ENCODE measurements at places on chromosomes 1 and 21.

DNA sequence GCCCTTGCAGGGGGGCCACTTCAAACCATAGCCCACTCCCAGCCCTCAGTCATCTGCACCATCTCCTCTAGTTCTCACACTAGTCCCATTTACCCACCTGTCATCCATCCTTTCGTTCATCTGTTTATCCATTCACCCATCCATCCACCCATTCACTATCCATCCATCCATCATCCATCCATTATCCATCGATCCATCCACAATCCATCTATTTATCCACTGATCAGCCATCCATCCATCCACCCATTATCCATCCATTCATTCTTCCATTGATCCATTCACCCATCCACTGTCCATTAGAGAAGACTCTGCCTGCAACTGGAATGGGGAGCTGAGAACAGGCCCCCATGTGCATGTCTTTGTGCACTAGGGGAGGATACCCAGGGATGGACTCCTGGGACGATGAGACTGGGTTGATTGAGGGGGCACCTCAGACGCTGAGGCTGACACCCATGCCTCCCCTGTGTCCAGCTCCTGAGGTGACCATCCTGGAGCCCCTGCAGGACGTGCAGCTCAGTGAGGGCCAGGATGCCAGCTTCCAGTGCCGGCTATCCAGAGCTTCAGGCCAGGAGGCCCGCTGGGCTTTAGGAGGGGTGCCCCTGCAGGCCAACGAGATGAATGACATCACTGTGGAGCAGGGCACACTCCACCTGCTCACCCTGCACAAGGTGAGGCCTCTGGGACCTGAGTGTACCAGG, 97.9 kb downstream of the TRIM11 start:
- DNase-seq: no peak

DNA sequence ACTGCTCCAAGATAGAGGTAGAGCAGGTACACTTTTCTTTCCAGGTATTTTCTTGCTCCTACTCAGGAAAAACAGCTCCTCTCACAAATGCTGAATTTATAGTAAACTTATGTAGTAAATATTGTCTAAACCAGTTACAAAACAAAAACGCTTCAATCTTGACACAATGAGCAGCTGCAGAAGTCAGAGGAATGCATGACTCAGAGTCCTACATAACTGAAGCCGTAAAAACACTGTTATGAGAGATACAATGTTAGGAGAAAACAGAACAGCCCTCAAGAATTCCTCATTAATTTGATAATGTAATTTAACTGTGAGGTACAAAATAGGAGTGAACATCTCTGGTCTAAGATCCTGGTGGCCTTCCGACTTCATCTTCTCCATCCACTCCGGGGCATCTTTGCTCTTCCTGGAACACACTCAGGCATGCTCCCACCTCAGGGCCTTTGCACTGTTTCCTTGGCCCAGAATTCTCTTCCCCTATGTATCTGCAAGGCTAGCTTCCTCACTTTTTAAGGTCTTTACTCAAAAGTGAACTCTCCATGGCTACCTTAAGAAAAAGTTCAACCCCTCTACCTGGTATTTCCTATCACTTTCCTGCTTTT, 138.5 kb downstream of the SLC45A1 start:
- DNase-seq: no peak

DNA sequence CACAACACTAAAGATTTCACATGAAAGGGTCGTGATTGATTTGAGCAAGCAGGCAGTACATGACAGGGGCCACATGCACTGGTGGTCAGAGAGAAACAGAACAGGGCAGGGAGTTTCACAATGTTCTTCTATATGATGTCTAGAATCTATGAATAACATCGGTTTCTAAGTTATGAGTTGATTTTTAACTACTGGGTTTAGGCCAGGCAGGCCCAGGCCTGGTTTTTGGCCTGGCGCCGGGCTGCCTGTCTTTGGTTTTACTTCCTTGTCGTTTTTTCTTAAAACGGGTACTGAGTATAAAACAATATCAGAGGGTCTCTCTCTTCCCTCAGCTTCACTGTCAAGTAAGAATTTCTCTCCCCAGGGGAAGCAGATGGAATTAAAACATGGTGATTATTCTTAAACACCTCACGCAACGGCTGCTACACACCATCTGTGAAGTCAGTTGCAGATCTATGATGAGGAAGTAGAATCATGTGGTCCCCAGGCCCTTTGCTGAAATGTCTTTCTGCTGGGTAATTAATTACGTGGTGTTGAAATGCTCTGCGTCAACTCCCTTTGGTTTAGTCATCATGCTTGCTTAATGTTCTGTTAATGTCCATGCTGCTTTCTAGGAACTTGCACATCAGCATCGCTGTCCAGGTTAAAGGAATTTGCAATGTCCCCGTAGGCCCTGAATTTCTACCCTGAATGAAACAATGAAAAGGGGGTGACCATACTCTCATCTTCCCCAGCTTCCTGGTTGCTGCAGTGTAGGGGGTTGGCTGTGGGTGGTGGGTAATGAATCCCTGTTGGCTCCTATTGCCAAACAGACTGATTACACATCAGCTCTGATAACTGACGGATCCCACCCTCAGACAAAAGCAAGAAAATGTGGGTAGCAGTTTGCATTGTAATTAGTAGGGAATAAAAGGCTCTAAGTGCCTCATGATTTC, 70.3 kb downstream of the SERINC2 start:
- no peak for DNase-seq

DNA sequence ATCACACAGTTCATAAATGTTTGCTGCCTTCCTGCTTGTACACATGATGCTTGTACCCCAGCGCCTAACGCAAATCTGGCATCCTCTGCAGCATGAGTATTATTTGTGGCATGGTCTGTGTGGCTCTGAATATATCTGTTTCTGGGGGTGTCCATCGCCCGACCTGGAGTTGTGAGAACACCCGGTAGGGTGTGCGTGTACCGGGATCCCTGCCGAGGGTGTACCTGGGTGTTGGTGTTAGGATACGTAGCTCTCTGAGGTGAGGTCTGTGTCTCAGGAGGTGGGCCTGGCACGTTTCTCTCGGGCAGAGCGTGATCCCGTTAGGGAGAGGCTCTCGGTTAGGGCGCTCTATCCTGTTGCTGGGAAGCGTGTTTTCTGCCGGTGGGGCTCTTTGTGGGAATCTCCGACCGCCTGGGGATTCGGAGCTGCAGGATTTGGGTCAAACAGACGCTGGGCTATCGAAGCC, 10.4 kb upstream of the CDC20 start:
- DNase-seq: no peak

DNA sequence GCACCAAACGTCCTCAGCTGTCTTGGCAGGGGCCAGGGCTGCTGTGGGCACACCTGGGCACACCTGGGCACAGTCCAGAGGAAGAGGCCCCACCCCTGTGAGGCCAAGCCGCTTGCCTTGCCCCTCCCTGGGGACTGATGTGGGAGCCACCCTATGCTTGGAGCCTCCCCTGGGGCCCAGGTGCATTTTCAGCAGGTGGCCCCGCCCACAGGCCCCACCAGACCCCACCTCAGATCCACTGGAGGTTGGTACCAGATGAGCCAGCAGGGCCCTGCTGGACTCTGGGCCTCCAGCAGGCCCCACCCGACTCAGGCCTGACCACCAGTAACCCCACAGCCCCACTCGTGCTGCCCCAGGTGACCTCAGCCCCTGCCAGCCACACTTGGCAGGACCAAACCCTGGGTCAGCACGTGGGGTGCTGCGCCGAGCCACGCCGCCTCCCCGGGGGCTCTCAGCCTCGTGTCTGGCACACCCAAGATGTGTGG, 8.8 kb downstream of the SLC19A1 start:
- DNase-seq: no peak

- DNase-seq: peak; percentile 38
These were observed 37.4 kb downstream of the TMCO4 start for GRCh38 chr1:19762175-19762779.

GRCh38 chr1:45266151-45266801, 59.9 kb upstream of the ZSWIM5 start:
- DNase-seq: no peak

DNA sequence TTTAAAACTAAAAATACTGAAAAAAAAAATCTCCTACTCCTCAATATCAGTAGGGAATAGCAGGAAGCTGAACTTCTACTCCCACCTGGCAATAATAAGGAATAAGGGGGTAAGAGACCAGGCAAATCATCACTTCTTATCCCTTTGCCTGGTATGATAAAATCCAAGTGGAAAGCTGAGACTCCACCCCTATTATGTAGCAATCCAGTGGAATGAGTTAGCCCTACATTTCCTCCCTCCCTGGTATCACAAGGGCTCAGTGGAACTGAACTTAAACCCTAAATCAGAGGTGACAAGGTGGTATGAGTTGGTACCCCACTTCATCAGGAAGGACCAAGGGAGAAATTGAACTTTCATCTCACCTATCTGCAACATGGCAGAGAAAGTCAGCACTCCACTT, 25.7 kb downstream of the TRIM33 start:
- no peak for DNase-seq

DNA sequence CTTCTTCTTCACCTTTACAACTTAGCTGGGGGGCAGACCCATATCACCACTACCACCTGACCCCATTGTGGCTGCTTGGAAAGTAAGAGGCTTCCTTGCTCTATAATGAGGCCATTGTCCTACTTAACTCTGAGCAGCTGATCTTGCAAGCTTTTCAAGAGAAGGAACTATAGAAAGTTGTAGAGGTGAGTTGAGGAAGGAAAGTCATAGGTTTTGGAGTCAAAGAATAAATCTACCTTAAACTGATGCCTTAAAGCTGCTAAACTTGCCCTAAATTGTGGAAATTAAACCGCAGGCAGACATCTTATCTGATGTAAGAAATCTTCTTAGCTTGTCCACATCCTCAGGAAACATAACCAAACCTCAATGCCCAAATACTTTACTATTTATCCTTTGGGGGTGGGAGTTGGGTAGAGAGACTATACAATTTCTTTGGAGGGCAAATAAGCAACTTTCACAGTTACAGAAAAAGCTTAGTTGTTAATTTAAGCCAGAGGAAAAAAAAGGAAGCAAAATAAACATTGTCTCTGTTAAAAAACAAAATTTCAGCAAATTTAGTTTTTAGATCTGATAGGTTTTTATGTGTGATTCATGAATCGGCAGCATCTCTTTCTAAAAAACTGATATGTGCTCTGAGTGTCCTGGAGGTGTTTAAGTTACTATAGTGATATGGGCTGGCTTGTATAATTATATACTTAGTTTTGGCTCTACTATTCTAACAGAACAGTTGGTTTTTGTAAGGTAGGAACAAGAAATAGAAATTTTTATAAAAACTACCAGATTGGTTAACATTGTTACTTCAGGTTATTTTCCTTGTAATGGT, 4.7 kb downstream of the IL23R start:
- no peak for DNase-seq

DNA sequence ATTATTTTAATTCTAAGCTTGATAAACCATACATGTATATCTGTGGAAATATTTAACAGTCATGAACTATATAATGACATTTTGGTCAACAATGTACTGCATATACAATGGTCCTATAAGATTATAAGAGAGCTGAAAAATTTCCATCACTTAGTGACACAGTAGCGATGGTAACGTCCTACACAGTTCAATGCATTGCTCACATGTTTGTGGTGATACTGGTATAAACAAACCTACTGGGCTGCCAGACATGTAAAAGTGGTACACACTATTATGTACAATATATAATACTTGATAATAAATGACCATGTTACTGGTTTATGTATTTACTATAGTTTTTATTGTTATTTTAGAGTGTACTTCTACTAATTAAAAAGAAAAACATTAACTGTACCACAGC, 841.9 kb downstream of the LTN1 start:
- DNase-seq: no peak

DNA sequence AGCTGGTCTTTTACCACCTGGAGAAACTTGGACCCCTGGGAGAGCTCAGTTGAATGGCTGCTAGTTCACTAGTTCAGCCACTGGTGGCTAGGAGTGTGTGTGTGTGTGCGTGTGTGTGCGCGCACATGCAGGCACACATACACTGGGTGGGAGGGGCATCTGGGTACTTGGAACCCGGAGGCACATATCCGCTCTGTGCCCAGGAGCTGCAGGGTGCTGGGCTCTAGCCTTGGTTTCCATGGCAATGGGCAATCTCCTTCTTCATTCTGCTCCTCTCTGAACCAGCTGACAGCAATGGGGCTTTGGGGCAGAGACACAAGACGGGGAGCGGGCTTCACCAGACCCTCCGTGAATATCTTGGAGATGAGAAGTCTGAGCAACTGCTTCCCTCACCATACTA, 87.1 kb upstream of the DISP3 start:
- DNase-seq: no peak

GRCh38 chr1:64933296-64934070, 32.9 kb downstream of the JAK1 start:
- no peak for DNase-seq

All from GM12892 (cell line).